AG08396 (cell line): ENCODE measurements at places on chromosomes 1 and 21.

DNA sequence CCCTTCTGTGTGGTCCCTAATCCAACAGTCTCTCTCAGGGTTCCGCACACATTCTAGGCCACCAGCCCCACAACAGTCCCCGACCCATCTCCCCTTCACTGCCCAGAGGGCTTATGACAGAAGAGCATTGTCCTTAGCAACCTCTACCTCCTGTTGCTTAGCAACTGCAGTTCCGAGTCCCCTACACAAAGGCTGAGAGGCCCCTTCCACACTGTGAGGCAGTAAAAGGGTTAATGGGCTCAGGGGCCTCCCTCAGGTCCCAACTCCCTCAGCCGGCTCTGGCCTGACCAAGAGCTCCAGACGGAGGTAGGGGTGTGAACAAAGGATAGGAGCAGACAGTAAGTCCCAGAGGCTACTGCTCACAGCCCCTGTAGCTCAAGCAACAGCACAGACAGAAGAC is 4.3 kb downstream of the IGSF9 start:
- DNase-seq: no peak

- DNase-seq: no peak
Measured at GRCh38 chr1:154404511-154404931, 622 bp upstream of the IL6R start.

DNA sequence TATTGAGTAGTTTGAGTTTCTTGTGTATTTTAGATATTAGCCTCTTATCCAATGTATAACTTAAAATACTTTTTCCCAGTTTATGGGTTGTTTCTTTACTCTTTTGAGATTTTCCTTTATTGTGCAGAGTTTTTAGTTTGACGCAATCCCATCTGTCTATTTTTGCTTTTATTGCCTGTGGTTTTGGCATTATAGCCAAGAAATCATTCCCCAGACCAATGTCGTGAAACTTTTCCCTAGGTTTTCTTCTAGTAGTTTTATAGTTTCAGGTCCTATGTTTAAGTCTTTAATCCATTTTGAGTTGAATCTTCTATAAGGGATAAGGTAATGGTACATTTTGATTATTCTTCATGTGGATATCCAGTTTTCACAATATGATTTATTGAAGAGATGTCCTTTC is 87.6 kb downstream of the LEPR start:
- DNase-seq: no peak

DNA sequence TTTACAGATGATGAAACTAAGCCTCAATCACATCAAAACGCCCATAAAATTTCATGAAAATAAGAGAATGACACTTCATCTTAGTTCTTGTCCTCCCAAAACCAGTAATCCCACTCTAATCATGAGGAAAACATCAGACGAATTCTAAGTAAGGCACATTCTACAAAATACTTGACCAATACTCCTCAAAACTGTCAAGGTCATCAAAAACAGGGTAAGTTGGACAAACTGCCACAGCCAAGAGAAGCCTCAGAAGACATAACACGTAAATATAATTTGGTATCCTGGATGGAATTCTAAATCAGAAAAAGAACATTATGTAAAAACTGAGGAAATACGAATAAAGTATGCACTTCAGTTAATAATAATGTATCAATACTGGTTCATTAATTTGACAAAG is 128.2 kb downstream of the DPYD start:
- DNase-seq: no peak

- DNase-seq: peak; percentile 86
Measured at GRCh38 chr1:33298623-33299277, 22.1 kb downstream of the A3GALT2 start.

- DNase-seq: no peak
Measured at GRCh38 chr1:167434306-167434705, 84.0 kb downstream of the CD247 start.

- no peak for DNase-seq
Measured at GRCh38 chr1:6897138-6897537, 111.9 kb downstream of the CAMTA1 start.

- DNase-seq: no peak
Measured at GRCh38 chr1:220884109-220884980, 5.1 kb downstream of the HLX start.

- no peak for DNase-seq
Measured at GRCh38 chr1:12669529-12670068, 25.7 kb downstream of the AADACL4 start.

- no peak for DNase-seq
Measured at GRCh38 chr1:198272492-198272891, 115.7 kb downstream of the NEK7 start.

- no peak for DNase-seq
Measured at GRCh38 chr1:226420328-226420727, 12.4 kb upstream of the PARP1 start.

DNA sequence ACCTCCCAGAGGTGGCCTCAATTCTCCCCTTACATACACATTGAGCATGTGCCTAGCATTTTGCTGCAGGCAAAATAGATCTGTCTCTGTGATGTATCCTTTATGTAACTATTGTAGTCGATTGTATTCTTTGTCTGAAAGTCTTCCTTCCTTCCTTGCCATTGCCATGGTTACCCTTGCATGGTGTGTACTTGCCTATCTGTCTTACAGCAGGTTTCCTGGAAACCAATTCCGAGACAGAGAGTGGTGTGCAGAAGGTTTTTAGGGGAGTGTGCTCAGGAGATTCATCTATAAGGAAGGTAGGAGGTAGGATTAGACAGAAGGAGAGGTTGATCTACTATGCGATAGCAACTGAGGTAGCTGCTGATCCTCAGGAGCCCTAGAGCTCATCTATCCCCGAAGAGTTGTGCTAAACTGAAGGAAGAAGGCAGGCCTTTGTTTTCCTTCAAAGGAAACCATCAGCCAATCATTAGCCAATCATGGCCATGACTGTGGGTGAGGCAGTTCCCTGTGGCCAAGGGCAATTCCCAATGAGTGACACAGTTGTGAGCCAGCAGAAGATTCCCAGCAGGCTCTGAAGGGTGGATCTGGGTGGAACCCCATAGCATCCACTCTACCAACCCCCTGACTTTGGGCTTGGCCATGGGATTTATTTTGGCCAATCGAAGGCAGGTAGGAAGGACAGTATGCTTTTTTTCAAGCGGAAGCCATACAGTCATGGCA is 15.0 kb downstream of the CITED4 start:
- DNase-seq: no peak

DNA sequence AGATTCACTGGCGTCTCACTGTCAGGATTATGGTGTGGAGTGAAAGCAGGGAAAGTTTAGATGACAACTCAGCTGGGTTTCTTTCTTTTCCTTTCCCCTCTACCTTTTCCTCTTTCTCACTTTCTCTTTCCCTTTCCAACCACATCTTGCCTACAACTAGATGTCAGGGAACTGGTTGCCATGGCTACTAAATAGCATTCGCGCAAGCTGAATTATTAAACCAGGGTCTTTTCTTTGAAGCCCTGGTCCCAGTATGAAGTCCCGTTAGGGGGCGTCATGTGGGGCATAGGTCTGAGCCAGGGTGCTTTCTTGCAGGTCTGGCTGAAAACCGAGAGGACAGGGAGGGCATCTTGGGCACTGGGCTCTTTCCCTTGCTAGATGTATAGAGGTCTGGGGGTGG is 168.4 kb upstream of the CACNA1E start:
- DNase-seq: no peak

GRCh38 chr21:18832950-18833349 is 429.4 kb upstream of the TMPRSS15 start:
- DNase-seq: no peak

DNA sequence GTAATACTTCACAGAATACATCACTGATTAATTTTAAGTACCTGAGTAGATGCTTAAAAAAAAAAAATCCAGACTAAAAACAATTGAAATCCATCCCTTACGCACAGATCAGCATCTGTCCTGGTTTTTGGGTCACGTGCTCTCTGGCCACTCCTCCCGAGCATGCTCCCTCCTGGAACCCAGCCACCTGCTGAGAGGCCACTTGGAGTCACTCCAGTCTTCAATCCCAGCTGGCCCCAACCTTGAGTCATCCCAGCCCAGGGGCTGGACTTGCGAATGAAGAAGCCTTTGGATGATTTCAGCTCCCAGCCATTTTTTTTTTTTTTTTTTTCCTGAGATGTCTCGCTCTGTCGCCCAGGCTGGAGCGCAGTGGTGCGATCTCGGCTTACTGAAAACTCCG is 8.9 kb downstream of the MAP1LC3C start:
- peak; percentile 75 for DNase-seq

GRCh38 chr21:37675202-37675801 is 241.0 kb downstream of the KCNJ6 start:
- peak; percentile 71 for DNase-seq

DNA sequence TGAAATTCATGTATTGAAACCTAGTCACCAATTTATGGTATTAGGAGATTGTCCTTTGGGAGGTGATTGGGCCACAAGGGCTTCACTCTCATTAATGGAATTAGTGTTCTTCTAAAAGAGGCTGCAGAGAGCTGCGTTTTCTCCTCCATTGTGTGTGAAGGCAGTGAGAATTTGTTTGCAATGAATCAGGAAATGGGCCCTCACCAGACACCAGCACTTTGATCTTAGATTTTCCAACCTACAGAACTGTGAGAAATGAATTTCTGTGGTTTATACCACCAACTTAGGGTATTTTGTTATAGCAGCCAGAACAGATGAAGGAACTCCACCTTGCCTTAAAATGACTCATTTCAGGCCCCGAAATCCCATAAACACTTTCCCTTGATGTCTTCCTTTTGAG is 544.2 kb downstream of the RWDD3 start:
- DNase-seq: no peak

GRCh38 chr1:206753141-206753540 is 17.4 kb upstream of the IL19 start:
- peak; percentile 44 for DNase-seq

DNA sequence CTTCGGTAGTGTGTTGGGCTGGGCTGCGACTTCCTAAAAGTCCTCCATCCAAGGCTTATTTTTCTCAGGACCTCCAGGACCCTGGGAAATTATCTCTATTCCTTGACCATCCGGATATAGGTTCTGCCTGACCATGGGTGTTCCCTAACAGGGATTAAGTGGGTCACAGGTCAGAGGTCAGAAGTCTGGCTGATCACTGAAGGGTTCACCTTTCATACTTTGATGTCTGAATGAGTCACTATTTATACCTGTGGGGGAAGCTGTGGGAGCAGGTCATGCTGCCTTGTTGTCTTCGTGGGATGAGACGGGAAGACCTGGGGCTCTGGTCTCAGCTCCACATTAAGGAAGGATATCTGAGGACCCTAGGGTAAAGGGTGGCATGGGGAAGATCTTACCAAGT is 65.0 kb upstream of the ETV3 start:
- DNase-seq: no peak

GRCh38 chr1:176073524-176074157 is 133.4 kb downstream of the COP1 start:
- DNase-seq: peak; percentile 37

- DNase-seq: no peak
Measured at GRCh38 chr1:196651079-196651478, 764 bp upstream of the CFH start.

- peak; percentile 87 for DNase-seq
Measured at GRCh38 chr1:1281533-1282321, 1.5 kb downstream of the SCNN1D start.

- no peak for DNase-seq
Measured at GRCh38 chr1:18463984-18464664, 16.6 kb upstream of the KLHDC7A start.

- DNase-seq: peak; percentile 92
Measured at GRCh38 chr1:24018611-24019580, 38.8 kb upstream of the SRSF10 start.

DNA sequence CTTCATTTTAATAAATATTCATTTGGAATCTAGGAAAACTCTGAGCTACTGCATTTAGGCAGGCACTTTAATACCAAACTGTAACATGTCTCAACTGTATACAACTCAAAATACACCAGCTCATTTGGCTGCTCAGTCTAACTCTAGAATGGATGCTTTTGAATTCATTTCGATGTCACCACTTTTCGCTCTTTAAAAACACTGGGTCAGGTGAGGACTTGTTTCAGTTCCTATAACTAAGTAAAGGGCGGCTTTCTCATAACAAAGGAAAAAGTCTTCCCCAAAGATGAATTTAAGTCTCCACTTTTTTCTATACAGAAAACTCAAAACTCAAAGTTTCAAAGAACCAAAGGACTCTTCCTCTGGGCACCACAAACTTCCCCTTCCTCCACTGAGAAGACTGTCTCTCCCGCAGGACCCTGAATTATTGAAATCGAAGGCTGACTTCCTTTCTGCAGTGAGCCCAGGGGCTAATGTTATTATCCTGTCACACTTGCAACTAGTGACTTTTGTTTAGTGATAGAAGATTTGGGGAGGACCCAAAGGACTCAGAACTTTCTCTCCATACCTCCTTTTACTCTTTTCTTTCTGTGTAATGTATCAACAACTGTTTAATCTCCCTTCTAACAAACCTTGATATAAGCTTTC is 9.7 kb upstream of the DHX9 start:
- DNase-seq: no peak

DNA sequence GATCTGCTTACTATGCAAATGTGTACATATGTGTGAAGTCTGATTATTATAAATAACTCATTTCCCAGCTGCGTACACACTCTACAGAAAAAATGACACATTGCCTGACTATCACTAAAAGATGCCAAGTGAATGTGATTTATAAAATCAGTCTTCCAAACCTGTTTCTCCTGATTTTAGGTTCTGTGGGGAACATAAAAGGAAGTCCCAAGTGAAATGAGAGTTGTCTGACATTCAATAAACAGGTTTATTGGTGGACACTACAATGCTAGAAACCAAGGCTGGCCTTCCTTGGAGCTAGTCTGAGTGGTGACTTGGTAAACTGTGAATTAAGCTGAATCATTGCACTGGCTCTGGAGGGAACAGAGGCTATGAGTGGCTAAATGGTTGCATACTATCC is 287.9 kb upstream of the ESRRG start:
- no peak for DNase-seq

- no peak for DNase-seq
Measured at GRCh38 chr1:173414136-173414535, 63.0 kb upstream of the PRDX6 start.

- DNase-seq: peak; percentile 29
Measured at GRCh38 chr1:22414244-22414751, 37.4 kb upstream of the ZBTB40 start.

DNA sequence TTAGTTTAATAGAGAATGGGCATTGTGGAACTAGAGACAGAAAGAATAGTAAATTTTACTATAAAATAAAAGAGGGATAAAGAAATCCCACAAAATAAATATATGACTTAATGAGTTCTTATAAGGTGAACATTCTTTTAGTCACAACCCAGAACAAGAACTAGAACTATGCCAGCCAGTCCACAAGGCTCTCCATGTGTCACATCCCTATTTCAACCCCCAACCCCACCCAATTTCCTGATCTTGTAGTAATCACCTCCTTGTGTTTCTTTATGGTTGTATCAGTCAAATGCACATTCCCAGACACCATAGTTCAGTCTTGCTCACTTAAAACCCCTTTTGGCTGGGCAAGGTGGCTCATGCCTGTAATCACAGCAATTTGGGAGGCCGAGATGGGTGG is 662.3 kb upstream of the CAMK1G start:
- no peak for DNase-seq

DNA sequence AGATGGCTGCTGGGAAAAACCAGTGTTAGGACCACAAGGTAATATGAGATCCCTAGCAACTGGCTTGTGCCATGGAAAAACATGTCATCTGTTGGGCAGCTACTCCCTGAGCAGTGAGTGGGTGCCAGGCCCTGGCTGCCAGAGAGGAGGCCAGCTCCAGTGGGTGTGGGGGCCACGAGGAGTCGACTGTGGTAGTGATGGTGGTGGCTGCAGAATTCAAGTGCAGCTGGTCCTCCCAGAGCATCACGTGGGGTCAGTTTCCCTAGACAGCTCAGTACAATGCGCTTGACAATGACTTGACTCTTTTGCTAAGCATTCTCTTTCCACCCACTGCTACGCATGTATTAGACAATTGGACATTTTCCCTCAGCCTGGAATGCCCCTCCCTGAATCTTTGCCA is 14.5 kb upstream of the CDC42 start:
- DNase-seq: no peak
